Activated CD4-positive, alpha-beta T cell treated with anti-CD3 and anti-CD28 coated beads, Interleukin-2, amount 10 ng/mL, durations not matched to agents 24 days and 14 days (primary cell): ENCODE measurements at places on chromosomes 4 and X. TPM values are rescaled to one million over a fixed set of nuclear protein-coding genes. Genes with fewer than 3 reads are reported as not detected.
A peak's percentile ranks its signal among the peaks of the same experiment; 100 is the strongest.

The TEX13C gene
- not detected in 2 replicates for total RNA-seq

The XAGE1B gene
- total RNA-seq, result not detected in 2 replicates

The TREX2 gene
- 1.1 and 1.9 TPM in 2 replicates for total RNA-seq

DNA sequence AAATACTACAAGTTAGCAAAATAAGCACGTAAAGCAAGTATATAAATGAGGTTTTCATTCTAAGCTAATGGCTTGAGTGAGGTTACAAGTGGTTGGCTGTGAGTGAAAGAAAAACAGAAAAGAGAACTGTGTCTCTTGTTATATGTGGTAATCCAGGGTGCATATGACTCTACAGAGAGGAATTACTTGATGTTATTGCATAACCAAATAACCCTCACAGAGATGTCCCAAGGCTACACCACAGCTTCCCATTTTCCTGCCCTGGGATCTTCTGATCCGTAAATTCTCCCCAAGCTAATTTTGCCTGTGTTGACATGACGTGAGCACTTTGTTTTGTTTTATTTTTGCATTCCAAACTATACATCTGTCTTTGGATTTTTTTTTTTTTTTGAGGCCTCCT, 470.0 kb upstream of the INTU start:
- no peak for DNase-seq

- peak; percentile 64 for DNase-seq
Measured at GRCh38 chr4:87679449-87680169, 29.5 kb downstream of the DMP1 start.
